ENCODE measurements at places on chromosomes 11 and 22.
A peak's percentile ranks its signal among the peaks of the same experiment; 100 is the strongest.

GRCh38 chr11:122898799-122899198 is 16.2 kb downstream of the JHY start:
- DNase-seq: no peak

GRCh38 chr22:39362932-39363331 is 13.1 kb downstream of the SYNGR1 start:
- DNase-seq: no peak

GRCh38 chr11:94773842-94774241 is 5.7 kb downstream of the AMOTL1 start:
- no peak for DNase-seq

- DNase-seq: no peak
Measured at GRCh38 chr22:17083811-17084441, 874 bp upstream of the IL17RA start.

DNA sequence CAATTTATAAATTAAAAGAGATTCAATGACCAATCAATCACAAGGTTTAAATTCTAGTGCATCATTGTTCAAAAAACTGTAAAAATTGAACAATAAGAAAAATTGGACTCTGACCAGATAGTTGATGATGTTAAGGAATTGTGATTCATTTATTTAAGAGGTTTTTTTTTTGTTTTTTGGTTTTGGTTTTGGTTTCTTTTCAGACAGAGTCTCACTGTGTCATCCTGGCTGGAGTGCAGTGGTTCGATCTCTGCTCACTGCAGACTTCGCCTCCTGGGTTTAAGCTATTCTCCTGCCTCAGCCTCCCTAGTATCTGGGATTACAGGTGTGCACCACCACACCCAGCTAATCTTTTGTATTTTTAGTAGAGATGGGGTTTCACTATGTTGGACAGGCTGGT is 17.1 kb upstream of the EIF3M start:
- no peak for DNase-seq

DNA sequence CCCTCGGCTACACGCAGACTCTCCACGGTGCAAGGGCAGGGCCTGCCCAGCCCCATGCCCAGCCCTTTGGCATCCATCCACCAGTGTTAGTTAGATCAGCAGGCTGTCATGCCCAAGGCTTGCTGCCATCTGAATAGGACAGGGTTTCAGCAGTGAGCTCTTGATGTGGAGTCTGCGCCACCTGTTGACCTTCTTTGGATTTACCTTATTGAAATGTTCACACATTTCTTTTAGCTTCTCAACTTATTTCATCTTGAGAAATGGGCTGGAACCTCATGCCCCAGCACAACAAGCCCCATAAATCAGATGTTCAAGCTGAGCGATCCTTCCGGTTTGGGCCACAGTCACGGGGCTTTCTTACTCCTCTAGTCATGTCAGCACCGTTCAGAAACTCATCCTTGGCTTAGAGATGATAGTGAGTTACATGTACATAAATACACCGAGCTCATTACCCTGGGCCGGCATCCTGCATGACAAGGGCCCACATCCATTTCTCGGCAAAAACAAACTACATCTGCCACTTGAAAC is 61.7 kb downstream of the PARVB start:
- DNase-seq: no peak

GRCh38 chr11:61201476-61201875 is 1.8 kb upstream of the PGA3 start:
- DNase-seq: no peak

- peak; percentile 80 for DNase-seq
Measured at GRCh38 chr11:44923806-44924205, 26.9 kb downstream of the TP53I11 start.

DNA sequence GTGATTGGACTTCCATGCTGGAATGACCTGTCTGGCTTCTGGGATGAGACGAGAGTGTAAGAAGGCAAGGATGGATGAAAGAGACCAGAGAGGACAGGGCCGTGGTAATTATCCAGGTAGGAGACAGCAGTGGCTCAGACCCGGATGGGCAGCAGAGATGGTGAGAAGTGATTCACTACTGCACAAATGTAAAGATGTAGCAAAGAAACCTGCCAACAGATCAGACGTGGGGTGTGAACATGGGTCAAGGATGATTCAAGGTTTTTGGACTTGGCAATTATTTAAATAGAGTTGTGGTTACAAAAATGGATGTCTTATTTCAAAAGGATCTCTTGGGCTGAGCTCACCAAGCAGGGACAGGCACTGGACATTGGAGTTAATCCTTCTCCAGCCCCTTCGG is 32.7 kb downstream of the RIBC2 start:
- DNase-seq: no peak

DNA sequence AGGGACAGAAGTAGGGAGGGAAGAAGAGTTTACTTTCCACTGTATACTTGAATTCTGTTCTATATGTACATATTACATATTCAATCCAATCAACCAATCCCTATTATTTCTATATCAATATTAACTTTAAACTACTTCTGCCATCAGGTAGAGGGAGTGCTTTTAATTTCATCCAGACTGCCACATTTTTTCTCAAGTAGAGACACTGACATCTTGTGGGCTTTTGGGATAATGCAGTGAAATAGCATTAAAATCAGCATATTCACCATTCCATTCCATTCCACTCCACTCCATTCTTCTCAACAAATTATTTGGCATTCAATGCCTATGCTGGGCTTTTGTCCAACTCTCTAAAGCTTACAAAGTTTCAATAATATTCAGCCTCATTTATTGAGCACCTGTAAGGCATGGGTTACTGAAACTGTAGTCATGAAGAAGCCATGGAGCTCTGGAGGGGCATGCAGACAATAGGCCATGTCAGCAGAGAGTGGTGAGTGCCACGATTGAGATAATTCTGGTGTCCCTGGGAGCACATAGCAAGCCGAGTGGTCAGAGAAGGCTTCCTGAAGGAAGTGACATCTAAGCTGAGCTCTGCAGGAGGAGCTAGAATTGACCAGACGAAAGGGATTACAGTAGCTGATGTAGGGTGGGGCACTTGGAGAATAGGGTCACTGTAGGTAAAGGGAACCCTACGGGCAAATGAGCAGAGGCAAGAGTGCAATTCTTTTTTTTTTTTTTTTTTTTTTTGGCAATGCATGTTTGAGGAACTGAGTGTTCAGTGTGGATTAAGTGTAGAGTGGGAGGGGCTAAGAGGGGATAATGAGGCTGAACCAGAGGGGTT is 12.8 kb upstream of the CLPB start:
- no peak for DNase-seq
